ENCODE measurements at places on chromosomes 13 and 19.

- peak; percentile 25 for DNase-seq
Observed at GRCh38 chr13:102597029-102597961, 509 bp downstream of the TPP2 start.

DNA sequence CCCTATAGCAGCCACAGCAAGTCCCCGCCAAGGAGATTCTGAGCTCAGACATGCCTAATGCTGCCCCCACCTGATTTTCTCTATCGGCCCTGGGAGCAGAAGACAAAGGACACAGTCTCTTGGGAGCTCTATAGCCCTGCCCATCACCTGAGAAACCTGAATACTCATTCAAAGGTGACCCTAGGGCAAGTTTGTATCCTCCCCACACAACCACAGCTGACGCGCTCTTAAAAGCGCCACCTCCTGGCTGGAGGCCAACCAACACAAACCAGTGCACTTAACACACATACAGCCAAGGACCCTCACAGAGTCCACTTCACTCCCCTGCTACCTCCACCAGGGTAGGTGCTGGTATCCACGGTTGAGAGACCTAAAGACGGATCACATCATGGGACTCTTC lies 8.8 kb upstream of the IGFL4 start:
- peak; percentile 21 for DNase-seq

DNA sequence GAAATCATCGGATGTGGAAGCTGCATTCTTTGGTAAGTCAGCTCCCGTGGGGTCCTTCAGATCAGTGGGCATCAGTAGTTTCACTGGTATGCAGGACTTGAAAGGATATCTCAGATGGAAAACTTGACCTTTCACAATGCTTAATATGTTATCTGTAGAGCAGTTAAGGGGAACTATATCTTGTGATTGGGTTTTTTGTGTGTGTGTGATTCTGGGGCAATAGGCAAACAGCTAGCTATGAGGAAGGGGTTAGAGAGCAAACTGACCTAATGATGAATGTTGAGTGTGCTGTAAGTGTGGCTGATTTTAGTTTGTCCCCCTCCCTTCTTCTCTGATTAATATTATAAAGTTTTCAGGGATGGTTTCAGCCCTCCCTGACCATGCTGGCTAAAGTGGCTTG lies 53.3 kb downstream of the ACSBG2 start:
- no peak for DNase-seq

- DNase-seq = no peak
Observed at GRCh38 chr13:112837371-112838037, 131.5 kb upstream of the MCF2L start.

DNA sequence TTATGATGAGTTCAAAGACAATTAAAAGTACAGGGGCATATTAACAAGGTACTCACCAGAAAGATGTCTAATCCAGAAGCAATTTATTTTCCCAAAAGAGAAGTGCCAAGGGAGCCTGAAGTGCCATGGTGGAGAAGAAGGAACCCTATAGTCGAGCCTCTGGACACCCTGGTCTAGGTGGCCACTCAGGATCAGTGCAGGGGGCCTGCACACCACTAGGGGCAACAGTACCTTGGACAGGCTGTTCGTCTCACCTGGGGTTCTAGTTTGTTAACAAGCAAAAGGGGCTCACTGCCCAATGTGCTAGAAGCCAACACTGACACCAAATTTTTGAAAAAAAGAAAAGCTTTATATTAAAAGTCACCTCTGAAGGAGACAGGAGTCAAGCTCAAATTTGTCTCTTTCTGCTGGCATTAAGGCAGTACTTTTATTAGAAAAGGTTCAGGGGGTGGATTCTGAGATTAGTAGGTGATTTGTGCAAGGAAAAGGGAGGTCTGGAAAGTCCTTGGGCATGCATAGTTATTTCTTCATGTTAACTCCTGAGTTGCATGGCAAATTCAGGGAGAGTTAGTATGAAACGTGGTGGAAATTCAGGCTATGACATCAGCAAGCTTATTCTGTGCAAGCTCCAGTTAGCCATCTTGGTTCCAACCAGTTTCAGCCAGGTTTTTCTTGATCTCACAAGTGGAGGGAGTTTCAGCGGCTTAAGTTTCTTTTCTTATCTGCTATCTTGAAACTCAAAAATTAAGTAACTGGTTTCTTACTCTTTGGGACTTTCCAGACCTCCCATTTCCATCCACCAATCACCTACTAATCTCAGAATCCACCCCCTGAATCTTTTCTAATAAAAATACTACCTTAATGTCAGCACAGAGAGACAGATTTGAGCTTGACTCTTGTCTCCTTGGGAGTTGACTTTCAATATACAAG lies 884 bp upstream of the CBY2 start:
- DNase-seq = peak; percentile 43

DNA sequence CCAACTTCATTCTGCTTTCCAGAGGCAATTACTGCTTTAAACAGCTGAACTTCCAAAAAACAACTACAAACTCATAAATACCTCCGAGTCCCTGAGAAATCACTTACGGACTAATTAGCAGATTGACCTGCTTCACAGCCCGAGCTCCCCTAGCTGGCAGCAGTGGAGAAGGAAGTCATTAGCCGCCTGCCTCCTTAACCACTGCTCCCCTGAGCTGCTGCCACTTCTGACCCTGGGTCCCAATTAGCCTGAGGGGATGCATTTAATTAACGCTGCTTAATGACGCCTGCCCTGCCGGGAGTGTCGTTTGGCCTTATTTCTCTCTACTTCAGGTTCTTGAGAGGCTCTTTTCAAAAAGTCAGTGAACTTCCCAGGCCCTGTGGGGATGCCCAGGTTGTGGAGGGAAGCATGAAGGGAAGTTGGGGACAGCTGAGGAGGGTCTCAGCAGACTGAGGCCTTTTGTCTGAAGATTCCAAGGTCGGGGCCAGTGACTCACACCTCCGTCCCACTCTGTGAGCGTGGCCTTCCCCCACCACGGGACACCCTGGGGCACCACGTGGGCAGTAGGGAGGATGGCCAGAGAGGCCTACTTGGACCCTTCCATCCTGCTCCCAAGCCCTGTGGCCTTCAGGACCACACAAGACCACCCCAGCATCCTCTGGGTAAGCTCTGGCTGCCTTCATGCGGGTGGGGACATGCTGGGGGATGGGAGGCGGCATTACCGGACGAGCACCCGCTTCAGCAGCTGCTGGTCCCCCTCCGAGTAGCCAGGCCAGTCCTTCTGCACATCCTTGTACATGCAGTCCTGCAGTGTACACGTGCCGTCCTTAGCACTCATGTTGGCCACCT lies 19.8 kb upstream of the ISYNA1 start:
- DNase-seq = no peak

DNA sequence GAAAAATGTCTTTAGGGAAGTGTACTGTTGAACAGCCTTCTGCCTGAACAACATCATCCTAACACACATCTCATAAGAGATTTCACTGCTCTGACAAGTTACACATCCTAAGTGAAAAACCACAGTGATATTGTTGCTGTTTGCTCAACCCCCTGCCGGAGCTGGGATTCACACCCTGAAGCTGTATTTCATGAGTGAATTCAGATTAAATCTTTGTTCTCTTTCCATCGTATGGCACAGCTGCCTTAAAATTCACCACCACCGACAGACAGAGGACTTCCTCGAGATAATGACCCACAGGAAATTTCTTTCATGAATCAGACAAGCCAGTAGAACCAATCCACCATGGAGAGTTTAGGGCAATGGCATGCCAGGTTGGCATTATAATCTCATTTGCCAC lies 280.8 kb downstream of the DCT start:
- DNase-seq = no peak

DNA sequence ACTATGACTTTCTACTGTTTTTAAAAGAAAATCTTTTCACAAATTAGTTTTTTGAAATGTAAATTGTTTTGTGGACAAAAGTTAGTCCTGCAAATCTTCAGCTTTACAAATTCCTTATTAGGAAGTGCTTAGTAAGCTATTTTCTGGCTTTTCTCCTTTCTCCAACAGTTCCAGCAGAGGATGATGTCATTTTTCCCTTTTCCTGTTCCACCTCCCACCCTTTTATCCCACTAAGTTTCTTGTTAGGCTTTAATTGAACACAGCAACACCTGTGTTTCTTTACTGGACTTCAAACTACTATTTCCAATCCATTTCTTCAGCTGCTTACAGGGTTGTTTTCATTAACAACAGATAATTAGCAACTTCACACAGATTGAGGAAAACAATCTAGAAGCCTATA lies 389.2 kb downstream of the NDFIP2 start:
- no peak for DNase-seq

GRCh38 chr13:46668302-46668720 lies 115.3 kb downstream of the LRCH1 start:
- DNase-seq = peak; percentile 58

- DNase-seq = peak; percentile 63
Observed at GRCh38 chr19:43525836-43526771, 897 bp downstream of the ETHE1 start.

DNA sequence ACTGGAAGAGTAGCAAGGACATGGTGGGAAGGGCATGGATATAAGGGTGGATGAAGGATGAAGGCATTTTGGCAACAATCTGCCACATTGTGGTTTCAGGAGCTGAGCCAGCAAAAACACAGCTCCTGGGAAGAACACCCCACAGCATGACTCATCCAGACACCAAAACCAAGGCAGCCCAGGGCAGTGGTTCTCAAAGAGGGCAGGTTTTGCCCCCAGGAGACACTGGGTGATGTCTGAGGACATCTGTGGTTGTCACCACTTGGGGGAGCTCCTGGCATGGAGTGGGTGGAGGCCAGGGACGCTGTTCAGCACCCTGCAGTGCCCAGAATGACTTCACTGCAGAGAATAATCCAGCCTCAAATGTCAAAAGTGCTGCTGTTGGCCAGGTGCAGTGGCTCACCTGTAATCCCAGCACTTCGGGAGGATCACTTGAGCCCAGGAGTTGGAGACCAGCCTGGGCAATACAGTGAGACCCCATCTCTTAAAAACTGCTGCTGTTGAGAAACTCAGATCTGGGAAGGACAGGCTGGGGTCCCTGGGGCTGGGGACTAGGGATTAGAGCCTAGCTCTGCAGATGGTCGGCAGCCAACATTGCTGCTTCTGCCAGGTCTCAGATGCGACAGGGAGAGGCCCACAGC lies 16.1 kb downstream of the ZFR2 start:
- DNase-seq = peak; percentile 15

DNA sequence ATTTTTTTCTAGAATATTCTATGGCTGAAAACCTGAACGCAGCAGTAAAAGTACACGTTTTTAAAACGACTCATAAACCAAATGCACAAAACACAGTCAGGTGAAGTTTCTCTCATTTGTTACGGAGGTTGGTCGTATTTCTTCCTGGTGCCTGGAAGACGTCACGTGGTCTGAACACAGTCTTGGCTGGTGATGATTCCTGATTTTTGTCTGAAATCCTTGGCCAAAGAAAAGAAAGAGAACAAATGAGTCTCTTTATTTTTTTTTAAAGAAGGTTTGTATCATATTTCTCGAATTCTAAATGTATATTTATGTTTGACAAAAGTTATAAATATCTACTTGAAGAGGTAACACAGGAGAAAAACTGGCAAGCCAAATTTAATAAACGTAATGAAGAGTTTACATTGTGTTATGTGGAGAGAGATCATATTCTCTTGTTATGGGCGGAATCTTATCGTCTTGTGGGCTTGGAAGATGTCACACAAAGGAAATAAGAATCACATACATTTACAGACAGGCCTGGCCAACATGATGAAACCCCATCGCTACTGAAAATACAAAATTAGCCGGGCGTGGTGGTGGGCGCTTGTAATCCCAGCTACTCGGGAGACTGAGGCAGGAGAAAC lies 10.0 kb upstream of the PNMA8A start:
- DNase-seq = no peak

DNA sequence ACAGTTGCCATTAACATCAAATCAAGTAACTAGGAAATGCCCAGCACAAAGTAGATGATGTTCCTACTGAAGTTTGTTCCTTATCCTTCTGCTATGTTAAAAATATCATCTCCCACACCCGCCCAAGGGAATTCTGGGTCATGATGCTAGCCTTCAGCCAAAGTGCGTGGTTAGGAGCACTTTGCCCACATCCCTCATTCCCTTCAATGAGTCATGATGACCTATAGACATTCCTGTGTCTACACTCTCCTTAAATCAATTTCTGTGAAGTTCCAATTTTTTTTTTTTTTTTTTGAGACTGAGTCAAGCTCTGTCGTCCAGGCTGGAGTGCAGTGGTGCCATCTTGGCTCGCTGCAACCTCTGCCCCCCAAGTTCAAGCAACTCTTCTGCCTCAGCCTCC lies 17.0 kb downstream of the RXFP2 start:
- DNase-seq = no peak

- peak; percentile 46 for DNase-seq
Observed at GRCh38 chr19:7550987-7551761, 15.7 kb downstream of the PNPLA6 start.
